ENCODE measurements at places on chromosomes 7 and 10. TPM values are rescaled to one million over a fixed set of nuclear protein-coding genes. Genes with fewer than 3 reads are reported as not detected.

The NUTM2D gene
- total RNA-seq: 1.5 TPM

The SEMA3C gene
- total RNA-seq: not detected

The NYAP1 gene
- total RNA-seq: 0.13 TPM

The VWA2 gene
- total RNA-seq: not detected

The COL28A1 gene
- not detected for total RNA-seq

The GARIN1A gene
- 0.30 TPM for total RNA-seq

The CYP2E1 gene
- not detected for total RNA-seq

The ADAMTS14 gene
- 0.04 TPM for total RNA-seq

The MINPP1 gene
- 15.2 TPM for total RNA-seq

The MLLT10 gene
- total RNA-seq: 40.1 TPM

The ABCC2 gene
- 1.4 TPM for total RNA-seq

The SLC16A12 gene
- not detected for total RNA-seq

The FAM25C gene
- total RNA-seq: not detected

The NUTM2E gene
- total RNA-seq: not detected

The GCK gene
- 1.8 TPM for total RNA-seq

The ZNF789 gene
- 13.1 TPM for total RNA-seq

The PTN gene
- total RNA-seq: not detected

The MMP21 gene
- total RNA-seq: not detected

The WEE2 gene
- total RNA-seq: not detected

The ADAM22 gene
- total RNA-seq: 4.8 TPM

The RARRES2 gene
- not detected for total RNA-seq

The ADCYAP1R1 gene
- total RNA-seq: not detected

The ATRNL1 gene
- 0.19 TPM for total RNA-seq

The C10orf67 gene
- total RNA-seq: 0.15 TPM

The VPS37D gene
- 0.23 TPM for total RNA-seq

The IGF2BP3 gene
- 0.04 TPM for total RNA-seq

The EBLN1 gene
- not detected for total RNA-seq

The EN2 gene
- not detected for total RNA-seq

The FAM241B gene
- total RNA-seq: 9.6 TPM

The VWDE gene
- total RNA-seq: 1.6 TPM

The HHEX gene
- 0.10 TPM for total RNA-seq

The AOAH gene
- 22.5 TPM for total RNA-seq

The NAT16 gene
- not detected for total RNA-seq

The ACSM6 gene
- total RNA-seq: not detected

The KDM7A gene
- total RNA-seq: 6.8 TPM

The ACTR1A gene
- total RNA-seq: 70.0 TPM

The CABCOCO1 gene
- not detected for total RNA-seq

The MEPCE gene
- total RNA-seq: 69.9 TPM

The ACSL5 gene
- 57.0 TPM for total RNA-seq

The SPDYE6 gene
- total RNA-seq: not detected

The PCDH15 gene
- not detected for total RNA-seq

The OPALIN gene
- not detected for total RNA-seq

The SBDS gene
- total RNA-seq: 89.5 TPM

The LRMDA gene
- not detected for total RNA-seq

The HYAL4 gene
- not detected for total RNA-seq

The POLR1F gene
- total RNA-seq: 35.6 TPM

The ANXA8 gene
- total RNA-seq: not detected
